ENCODE measurements at places on chromosomes 12 and 14.
A peak's percentile ranks its signal among the peaks of the same experiment; 100 is the strongest.

GRCh38 chr12:112781767-112782166 is 9.8 kb upstream of the RPH3A start:
- DNase-seq: no peak

- no peak for DNase-seq
These were observed 5.9 kb downstream of the RASSF3 start for GRCh38 chr12:64616201-64616600.

DNA sequence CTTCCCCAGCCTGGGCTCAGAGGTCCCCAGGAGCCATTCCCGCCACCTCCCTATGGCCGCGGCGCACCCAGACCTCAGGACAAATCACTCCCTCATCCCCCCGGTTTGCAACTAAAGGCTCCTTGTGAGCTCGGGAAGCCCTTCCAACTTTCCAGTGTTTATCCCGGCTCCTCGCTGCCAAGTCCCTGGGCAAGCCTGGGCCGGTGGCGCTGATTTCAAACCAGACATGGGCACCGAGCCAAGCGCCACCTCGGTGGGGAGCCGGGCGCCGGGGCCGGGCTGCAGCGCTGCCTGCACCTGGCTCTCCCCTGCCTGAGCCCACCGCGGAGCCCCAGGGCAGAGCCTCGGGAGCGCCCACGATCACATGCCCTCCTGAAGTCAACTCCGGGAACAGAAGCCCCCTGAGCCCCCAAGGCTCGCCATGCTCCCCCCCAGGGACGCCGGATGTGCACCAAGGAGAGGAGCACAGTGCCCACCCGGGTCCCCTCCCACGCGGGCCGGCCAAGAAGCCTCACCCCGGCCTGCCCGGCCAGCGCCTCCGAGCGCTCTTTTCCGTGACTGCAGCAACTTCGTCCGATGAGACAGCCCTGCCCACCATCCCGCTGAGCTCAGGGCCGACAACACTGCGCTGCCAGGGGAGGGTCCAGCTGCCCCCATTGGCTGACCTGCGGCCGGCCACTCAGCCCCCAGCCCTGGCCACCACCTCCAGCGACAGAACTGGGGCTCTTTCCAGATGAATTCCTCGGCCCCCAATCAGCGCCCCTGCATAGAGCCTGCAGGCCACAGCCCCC is 50.0 kb downstream of the NCOR2 start:
- DNase-seq: peak; percentile 79

GRCh38 chr12:79881351-79881750 is 53.5 kb downstream of the PPP1R12A start:
- DNase-seq: no peak

DNA sequence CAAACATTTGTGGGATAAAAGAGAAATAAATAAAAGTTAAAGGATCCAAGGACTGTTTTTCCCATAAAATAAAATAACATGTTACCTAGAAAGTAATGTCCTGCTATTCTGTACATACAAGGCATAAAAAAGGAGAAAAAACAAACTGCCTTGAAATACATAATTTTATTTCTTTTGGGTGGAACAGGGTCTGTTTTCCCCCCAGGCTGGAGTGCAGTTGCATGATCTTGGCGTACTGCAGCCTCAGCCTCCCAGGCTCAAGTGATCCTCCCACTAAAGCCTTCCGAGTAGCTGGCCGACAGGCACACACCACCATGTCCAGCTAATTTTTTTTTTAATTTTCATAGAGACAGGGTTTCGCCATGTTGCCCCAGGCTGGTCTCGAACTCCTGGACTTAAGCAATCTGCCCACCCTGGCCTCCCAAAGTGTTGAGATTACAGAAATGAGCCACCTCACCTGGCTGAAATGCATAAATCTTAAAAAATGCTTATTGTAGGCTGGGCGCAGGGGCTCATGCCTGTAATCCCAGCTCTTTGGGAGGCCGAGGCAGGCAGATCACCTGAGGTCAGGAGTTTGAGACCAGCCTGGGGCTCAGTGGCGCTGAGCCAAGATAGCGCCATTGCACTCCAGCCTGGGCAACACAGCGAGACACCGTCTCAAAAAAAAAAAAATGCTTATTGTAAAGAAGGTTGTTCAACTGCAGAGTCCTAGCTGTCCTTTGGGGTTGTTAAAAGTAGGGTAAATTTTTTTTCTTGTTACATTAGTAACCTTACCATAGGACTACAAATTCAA is 4.1 kb upstream of the TUBA1C start:
- DNase-seq: peak; percentile 32
